ENCODE measurements at places on chromosomes 2 and 18.

DNA sequence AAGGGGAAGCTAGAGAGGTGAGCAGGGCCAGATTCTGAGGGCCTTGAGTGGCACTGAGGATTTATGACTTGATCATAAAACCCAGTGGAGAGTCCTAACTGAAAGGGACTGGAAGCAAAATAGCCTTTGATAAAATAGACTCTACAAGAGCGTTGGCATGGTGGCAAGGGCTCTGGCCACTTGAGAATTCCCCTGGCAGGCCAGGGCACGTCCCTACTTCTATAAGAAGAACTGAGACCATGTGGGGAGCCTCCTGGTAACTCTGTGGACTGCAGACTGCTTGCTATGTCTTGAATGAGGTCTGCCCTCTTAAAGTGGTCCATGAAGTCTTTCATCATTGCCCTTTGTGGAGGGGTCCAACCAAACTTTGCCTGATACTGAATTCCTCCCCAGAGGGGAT is 324.8 kb downstream of the ALK start:
- no peak for DNase-seq

GRCh38 chr2:27800856-27801255 is 29.3 kb downstream of the MRPL33 start:
- DNase-seq: no peak

DNA sequence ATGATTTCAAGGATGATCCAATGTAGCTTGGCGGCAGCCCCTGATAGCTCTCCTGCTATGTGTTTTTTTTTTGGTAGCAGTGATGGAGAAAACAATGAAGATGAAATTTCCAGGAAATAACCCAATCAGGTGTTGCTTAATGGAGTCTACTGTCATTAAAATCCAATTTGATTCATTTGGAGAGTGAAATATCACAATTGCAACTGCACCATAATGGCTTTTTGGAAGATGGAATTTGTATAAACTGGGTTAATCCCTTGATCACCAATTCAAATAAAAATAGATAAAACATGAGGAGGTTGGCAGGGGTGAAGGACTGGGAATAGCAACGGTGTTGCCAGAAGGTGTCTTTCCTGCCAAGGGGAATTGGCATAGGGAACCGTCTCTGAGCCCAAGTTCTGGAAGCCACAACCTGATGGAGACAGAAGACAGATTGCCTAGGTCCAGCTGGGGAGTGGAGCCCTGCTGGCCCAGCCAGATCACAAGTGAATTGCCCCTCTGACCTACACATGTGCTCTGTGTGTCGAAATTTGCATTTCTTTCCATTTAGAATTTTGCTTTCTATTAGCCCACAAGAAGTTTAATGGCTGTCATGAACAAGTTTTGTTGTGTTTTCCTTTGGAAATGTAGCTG is 170.3 kb upstream of the SPRED2 start:
- no peak for DNase-seq

- no peak for DNase-seq
Observed at GRCh38 chr2:201821080-201821479, 14.7 kb downstream of the CDK15 start.

DNA sequence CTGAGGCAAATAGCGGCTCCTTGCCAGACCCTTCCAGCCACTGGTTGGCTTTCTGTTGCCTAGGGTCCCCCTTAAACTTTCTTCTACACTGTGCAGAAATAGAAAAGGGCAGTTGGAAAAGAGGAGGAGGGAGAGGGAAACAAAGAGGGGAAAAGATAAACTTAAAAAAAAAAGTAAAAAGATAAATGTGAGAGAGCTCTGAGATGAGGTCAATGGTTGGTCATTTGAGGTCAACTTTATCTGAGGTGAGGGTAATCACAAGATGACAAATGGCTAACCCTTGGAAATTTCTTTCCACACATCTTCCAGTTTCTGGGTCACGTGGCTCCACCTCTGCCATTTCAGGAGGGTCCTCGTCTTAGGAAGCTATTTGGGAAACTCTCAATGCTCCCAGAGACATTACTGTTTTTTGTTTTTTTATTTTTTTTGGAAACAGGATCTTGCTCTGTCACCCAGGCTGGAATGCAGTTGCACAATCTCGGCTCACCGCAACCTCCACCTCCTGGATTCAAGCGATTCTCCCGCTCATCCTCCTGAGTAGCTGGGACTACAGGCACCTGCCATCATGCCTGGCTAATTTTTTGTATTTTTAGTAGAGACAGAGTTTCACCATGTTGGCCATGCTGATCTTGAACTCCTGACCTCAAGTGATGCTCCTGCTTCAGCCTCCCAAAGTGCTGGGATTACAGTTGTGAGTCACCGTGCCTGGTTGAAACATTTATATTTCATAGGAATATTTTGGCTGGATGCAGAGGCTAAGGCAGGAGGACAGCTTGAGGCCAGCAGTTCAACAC is 199.9 kb downstream of the TGIF1 start:
- no peak for DNase-seq

GRCh38 chr2:127683056-127683455 is 7.7 kb upstream of the LIMS2 start:
- DNase-seq: no peak

DNA sequence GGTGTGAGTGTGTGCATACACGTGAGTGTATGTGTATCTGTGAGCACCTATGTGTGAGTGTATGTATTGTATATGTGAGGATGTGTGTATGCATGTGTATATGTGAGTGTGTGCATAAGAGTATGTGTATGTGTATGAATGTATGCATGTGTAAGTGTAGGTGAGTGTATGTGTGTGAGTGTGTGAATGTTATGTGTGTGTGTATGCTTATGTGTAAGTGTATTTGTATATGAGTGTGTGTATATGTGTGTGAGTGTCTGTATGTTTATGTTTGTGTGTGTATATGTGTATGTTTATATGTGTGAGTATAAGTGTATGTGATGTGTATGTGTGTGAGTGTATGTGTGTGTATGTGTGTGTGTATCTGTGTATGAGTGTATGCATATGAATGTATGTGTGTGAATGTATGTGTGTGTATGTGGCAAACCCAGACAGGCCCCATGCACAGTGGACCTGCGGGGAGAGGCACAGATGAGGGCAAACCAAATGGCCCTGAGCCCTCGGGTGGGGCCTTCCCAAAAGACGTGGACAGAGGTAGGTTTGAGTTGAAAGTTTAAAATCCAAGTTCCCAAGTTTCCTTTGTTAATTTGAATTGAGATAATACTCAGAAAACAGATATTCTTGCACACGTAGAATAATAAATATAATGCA is 51.5 kb downstream of the EDAR start:
- DNase-seq: no peak

DNA sequence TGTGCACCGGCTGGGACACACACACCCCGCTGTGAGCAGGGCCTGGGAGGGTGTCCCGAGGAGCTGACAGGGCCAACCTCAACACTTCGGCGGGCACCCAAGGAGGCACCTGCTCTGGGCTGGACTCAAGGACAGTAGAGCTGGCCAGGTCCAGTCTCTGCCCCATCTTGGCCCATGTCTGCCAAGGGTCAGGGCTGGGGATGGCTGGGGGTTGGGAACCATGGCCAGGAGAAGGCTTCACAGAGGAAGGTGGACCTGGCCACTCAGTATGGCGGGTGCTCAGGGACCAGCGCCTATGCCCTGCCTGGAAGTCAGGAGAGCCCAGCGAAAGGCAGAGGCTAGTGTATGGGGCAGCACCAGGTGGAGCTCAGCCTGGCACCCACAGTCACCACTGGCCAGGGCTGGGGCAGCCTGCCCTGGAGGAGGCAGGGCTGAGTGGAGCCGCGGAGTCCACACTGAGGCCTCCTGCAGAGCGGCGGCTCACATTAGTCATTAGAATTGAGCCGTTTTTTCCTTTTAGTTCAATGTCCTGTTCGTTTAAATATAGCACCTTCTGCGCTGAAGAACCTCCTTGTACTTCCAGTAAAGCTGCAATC is 4.2 kb downstream of the ERFE start:
- no peak for DNase-seq

DNA sequence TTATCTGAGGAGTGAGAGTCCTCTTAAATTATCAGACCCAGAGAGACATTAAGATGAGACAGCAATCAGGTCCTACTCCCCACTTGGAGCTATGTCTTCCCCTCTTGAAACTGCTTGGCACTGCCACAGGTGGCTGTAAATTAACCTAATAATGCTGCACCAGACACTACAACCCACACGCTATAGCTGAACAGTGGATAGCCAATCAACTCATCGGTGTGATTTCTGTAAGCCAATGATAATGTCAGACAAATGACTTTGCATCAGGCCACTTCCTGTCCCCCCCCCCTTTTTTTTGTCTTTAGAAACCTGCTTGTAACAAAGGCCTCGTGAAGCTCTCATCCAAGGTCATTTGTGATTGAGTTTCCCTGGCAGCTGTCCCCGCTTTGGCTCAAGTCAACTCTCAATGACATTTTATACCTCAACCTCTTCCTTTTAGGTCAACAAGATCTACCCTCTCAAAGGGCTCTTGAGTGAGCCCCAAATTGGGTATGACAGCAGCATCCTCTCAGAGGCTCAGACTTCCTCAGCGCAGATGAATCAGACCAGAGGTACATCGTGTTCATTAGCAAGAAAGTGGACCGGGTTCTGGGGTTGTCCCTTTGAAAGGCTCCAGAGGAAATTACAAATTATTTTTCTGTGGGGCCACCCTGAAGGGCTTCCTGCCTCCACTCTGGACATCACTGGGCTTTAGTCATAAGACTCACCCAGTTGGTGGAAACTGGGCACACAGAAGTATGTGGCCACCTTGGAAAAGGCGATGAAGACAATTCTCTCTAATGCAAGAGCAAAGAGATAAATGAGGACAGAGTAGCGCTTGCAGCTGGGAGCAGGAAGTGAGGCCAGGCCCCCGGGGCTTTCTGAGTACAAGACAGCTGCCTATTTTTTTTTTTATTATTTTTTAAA is 73.6 kb downstream of the COPS8 start:
- no peak for DNase-seq

DNA sequence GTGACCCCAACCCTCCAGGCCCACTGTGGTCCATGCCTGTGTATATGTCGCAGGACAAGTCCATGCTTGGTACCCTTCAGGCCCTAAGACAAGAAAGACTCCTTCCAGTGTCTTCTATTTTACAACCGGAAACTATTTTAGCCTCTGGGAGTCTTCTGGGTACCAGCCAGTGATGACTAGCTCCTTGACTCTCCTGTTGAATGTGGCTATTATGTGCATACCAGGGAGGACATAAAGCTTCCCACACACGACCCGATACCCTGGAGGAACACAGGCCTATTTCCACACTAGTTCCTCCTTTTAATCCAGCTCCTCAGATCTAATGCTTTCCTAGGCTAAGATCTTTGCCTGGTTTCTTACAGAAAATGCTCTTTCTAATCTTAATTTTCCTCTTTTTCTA is 178.1 kb downstream of the NCKAP5 start:
- DNase-seq: no peak

GRCh38 chr18:59633317-59633716 is 63.9 kb downstream of the CCBE1 start:
- DNase-seq: no peak

DNA sequence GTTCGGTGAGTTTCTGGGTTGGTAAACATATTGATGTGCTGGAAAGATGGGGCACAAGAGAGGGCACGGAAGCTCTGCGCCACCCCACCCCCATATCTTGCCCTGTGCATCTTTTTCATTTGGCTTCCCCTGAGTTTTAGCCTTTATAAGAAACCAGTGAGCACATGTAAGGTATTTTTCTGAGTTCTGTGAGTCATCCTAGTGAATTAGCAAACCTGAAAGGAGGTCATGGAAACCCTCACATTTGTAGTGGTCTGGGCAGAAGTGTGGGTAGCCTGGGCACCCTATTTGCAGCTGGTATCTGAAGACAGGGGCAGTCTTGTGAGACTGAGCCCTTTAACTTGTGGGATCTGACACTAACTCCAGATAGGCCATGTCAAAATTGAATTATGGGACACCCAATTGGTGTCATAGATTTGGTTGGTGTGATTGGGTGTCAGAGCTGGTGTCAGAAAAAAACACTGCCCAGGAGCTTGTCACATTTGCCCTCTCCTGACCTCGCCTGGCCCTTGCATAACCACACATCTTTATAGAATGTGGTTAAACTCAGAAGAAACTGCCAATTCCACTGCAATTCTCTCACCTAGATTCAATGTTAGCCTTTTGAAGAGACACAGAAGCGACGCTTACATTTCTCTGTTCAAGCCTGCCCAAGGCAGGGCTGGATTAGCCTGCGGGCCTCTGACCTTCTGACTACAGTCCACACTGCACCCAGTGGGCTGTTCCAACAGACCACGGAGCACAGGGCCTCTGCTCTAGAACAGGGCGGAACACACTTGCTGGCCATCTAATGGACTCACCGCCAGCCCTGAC is 12.0 kb upstream of the GALM start:
- peak; percentile 45 for DNase-seq

DNA sequence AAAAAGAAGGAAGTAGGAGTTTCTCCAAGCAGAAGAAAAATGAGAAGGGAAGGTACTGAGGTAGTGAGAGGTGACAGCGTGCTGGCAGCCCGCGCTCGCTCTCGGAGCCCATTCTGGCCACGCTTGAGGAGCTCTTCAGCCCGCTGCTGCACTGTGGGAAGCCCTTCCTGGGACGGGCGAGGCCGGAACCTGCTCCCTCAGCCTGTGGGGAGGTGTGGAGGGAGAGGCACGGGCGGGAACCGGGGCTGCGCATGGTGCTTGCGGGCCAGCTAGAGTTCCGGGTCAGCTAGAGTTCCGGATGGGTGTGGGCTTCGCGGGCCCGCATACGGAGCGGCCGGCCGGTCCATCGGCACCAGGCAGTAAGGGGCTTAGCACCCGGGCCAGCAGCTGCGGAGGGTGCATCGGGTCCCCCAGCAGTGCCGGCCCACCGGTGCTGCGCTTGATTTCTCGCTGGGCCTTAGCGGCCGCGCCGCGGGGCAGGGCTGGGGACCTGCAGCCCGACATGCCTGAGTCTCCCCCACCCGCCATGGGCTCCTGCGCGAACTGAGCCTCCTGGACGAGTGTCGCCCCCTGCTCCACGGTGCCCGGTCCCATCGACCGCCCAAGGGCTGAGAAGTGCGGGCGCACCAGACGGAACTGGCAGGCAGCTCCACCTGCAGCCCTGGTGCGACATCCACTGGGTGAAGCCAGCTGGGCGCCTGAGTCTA is 11.1 kb upstream of the CYS1 start:
- DNase-seq: no peak

GRCh38 chr18:56257205-56257604 is 381.2 kb downstream of the TXNL1 start:
- DNase-seq: no peak

- no peak for DNase-seq
Observed at GRCh38 chr2:120499784-120500495, 154.0 kb downstream of the INHBB start.

GRCh38 chr2:61775956-61776570 is 77.8 kb downstream of the FAM161A start:
- DNase-seq: no peak

DNA sequence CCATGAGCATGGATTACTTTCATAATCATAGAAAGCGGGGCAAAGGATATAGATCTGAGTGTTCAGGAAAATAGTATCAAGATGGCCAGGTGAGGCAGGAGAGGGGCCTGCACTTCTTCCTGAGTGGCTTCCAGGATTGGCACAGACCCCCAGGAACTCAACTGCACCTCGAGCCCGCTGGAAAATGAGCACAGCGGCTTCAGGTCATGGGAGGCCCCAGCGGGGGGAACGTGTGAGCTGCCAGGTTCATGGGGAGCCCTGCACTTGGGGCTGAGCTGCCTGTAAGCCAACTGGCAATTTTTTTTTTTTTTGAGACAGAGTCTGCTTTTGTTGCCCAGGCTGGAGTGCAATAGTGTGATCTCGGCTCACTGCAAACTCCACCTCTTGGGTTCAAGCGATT is 81.5 kb upstream of the ODC1 start:
- no peak for DNase-seq

- no peak for DNase-seq
Observed at GRCh38 chr2:16707014-16707623, 41.5 kb upstream of the CYRIA start.

Measured in effector memory CD4-positive, alpha-beta T cell (primary cell).